Fibroblast of lung (primary cell): ENCODE measurements at places on chromosomes 2 and 18.

DNA sequence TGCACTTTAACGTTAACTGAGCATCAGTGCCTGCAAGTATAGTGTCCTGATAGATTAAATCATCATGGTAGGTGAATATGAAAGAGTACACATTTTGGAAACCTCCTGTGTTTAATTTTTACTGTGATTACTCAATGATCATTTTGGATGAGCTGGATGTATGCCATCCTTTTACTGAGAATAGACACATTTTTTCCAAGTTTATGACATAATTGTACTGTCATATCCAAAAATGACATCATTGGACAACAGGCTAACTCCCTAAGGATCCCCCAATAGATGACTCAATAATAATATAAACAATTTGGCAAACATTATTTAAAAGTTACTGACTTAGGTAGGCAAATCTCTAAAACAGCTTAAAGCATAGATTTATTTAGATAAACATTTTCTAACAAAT is 410.8 kb upstream of the REG3G start:
- no peak for DNase-seq

GRCh38 chr2:167127135-167127534 is 238.9 kb downstream of the XIRP2 start:
- peak; percentile 58 for DNase-seq

DNA sequence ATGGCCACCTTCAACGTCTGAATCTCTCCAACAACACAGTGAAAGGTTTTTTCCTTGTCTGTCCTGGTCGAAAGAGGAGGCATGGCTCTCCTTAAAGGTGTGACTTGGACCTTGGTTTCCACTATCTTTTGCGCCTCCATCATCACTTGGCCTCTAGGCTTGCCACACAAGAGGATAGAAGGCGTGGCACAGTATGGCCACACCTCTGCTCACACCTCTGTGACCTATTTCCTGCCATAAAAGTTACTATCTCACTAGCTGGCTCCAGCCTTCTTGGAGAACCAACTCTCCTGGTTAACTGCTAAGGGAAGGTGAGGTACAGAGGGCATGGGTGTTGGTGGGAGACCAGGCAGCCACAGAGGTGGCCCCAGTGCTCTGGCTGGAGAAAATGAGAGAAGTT is 165.9 kb downstream of the UXS1 start:
- no peak for DNase-seq

DNA sequence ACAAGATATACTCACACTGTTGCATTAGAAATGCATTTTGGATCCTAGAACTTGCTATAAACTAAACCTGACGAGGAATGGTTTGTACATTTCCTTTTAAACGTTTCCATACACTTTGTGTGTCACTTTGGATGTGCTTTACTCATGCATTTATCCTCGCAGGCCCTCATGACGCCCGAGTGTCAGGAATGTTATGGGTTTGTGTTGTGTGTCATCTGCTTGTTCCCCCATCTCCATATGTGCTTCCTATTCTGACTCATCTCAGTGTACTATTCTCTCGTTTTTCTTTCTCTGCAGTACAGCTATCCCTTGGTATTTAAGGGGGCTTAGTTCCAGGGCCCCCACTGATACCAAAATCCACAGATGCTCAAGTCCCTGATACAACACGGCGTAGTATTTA is 121.5 kb upstream of the RASGRP3 start:
- peak; percentile 67 for DNase-seq

- no peak for DNase-seq
Observed at GRCh38 chr2:112973156-112973555, 4.7 kb upstream of the IL36G start.

GRCh38 chr2:236871500-236872001 is 214.1 kb upstream of the COPS8 start:
- peak; percentile 92 for DNase-seq

DNA sequence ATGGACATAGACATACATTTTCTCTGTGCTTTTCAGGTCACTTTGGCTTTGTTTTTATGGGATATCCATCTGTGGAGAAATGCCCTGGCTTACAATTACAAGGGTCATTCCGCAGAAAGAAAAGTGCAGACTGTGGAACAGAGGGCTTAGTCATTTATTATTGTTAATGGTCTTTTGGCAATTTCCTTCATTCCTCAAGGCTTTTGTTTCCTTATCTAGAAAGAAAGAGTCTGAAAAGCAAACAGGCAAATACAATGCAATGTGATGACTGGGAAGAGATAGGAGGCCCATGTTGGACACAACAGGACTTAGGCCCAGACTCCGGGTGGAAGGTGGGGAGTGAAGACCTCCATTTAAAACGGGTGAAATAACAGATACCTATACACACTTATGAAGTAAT is 129.5 kb upstream of the CAVIN2 start:
- DNase-seq, result peak; percentile 95
